Transverse colon (tissue), 4 donors: ENCODE measurements at places on chromosomes 4 and X.

DNA sequence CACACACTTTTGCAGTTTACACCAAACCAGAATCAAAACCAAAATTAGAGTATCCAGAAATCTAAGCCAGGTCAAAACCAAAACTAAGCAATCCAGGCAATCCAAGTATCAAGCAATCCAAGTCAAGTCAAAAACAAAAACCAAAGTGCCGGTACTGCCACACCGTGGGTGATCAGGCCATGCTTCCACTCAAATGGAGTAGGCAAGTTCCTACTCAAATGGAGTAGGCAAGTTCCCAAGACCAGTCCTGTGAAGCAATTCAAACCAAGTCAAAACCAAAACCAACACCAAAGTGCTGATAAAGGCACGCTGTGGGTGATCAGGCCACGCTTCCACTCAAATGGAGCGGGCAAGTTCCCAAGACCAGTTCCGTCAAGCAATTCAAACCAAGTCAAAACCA, 31.3 kb downstream of the MID1 start:
- no peak for DNase-seq

GRCh38 chrX:129908636-129909035, 2.7 kb downstream of the UTP14A start:
- no peak for DNase-seq

GRCh38 chrX:39900777-39901170, 197.0 kb downstream of the BCOR start:
- no peak for DNase-seq

GRCh38 chr4:159906517-159906916, 803.6 kb downstream of the RAPGEF2 start:
- no peak for DNase-seq
